GM10248 (cell line): ENCODE measurements at places on chromosomes 5 and 9.

DNA sequence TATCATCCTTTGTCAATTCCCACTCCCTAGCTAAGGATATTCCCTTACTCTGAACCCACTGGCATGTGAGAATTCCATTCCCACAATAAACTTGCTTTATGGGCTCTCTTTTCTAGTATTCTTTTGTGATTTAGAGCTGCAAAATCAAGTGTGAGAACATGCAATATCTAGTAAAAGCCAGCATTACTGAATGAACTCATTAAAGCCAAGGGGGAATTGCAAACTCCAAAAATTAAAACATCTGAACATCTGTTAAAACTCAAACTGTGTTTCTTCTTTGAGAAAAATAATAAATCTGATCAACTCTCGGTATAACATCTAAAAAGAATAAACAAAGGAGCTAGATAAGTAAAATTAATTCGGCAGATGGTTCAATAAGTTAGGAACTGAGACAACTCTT lies 53.1 kb upstream of the MPDZ start:
- no peak for DNase-seq

DNA sequence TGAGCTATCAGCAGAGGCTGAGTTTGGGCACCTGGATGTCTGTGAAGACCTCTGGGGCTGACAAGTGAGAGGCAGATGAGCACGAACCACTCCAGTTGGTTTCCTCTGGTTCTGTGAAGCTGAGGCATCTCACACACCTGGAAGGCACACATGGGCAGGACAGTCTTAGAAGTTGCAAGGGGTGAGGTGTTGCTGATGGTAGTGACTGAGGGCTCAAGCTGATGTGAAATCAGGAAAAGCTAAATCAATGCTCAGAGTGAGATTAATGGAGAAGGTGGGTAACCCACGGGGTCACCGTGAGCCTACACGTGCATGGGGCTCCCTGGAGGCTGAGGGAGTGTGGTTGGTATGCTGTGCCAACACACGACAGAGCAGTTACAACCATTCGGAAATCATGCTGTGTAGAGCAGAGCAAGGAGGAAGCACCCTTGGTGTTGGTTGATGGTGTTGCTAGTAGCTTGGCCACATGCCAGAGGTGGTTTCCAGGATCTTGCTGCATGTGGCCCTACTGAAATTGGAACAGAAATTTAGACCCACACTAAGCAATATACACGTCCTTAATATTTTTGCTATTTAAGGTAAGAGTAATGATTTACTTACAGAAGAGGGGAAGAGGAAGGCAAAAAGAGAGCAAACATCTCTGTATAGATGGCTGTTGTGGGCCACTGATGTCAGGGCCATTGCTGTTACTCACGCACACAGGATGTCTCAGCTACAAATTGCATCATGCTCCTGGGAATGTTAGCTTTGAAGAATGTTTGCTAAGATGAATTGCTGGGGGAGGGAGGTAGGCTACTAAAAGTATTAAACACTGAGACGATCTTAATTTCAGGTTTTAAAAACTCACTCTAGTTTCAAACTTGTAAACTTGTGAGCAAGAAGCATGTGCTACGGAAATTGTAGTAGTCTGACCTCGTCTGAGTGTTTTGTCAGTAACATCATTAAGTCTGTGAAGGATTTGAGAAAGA lies 170.5 kb downstream of the ARHGEF28 start:
- DNase-seq: peak; percentile 26

DNA sequence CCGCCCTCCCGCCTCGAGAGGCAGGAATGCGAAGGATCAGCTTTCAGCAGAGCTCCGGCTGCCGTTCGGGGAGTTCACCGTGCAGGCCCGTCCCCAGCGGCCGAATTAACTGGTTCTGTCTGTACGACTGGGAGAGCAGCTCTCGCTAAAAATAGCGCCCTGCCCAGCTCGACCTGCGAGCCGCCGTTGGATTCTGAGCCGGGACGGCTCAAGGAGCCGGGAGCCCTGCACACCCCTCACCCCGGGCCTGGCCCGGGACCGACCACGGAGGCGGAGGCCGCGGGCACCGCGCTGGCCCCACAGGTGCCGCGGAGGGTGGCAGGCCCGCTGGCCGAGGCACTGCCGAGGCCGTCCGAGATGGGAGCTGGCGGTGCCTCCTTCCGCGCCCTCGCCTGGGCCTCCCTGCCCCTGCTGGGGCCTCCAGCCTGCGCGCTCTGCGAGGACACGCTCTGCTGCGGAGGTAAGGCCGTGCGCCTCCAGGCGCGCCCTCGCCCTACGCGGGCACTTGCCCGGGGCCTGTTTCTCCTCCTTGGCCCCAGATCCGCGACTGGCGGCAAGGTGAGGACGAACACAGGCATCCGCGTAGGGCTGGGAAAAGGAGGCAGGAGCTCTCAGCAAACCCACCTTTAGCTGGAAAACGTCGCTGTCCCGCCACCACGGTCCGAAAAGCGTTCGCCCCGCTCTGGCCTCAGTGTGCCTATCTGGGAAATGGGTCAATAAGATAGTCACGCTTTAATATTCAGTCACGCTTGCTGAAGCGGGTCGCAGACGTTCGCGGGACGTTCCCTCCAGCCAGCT lies 53.1 kb upstream of the DAB2IP start:
- DNase-seq: no peak

- no peak for DNase-seq
Measured at GRCh38 chr5:157137691-157138090, 5.0 kb downstream of the MED7 start.

GRCh38 chr5:122978068-122978467 lies 58.5 kb downstream of the PPIC start:
- DNase-seq: no peak

GRCh38 chr5:126924331-126925033 lies 105.9 kb downstream of the MARCHF3 start:
- no peak for DNase-seq

DNA sequence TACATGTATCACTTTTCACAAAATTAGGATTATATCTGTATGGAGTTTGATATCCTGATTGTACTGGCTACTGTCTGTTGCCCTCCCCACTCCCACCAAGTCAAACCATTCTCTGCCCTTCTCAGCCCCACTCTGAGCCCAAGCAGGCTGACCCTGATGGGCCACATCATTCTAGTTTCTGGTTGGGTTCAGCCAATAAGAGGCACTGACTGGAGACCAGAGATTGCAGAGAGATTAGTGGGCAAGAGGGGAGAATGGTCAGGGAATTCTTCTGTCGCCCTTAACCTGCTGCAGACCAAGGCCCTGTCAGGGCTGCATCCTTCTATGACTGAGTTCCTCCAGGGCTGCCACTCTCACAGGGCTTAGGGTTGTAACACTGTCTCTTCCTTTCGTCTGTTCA lies 2.7 kb downstream of the HSPB3 start:
- DNase-seq: no peak

- DNase-seq: no peak
Measured at GRCh38 chr5:160978944-160979343, 126.9 kb upstream of the ATP10B start.

DNA sequence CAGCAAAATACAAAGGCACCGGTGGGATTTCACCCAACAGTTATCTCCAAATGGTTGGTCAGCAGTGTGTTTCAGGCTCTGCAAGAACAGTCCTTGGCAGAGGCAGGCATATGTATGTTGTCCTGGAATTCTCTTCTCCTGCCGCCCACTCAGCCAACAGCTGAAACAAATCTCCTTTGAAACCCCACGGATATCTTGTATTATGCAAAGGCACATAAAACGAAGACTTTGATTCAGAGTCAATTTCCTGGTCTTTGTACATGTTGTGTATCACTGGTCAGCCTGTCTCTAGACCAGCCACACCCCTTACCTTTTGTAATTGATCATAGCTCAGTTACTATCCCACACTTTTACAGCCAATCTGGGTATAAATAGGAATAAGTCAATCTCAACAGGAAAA lies 29.2 kb downstream of the FREM1 start:
- DNase-seq: no peak

DNA sequence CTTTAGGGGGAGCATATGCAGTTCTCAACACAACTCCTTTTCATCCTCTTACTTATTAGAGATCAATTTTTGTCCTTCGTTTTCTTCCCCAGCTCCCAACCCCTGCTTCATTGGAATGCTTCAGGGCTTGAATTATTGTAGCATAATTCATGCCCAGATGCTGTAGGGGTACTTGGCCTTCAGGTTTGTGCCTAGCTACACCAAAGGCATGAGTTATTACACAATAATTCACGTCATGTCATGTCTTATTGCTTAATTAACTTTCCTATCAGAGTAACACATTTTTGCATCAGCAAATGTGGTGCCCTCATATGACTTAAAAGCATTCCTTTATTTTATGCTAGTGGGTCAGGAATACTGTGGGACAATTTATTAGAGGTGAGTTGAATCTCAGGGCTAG lies 507.2 kb downstream of the NFIB start:
- no peak for DNase-seq

GRCh38 chr5:94285984-94286383 lies 332.4 kb downstream of the KIAA0825 start:
- no peak for DNase-seq

GRCh38 chr5:120405286-120405864 lies 58.7 kb upstream of the PRR16 start:
- no peak for DNase-seq

GRCh38 chr5:35903631-35904203 lies 34.7 kb downstream of the CAPSL start:
- no peak for DNase-seq

DNA sequence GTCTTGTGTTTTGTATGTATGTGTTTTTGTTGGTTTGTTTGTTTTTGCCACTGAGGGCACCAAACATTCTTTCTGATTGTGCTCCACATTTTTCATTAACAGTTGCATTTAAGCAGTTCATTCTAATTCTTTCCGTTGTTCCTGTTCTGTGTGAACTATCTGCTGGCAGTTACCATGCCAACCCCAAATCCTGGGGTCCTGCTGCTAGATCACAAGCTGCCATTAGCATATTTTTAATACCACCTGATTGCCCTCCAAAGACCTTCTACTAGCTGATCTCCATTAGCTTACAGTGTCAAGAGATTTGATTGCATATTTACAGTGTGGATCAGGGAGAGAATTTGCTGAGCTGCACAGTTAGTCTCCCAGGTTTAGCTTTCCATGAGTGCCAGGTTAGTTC lies 40.6 kb upstream of the STARD4 start:
- no peak for DNase-seq

- no peak for DNase-seq
Measured at GRCh38 chr5:64318175-64318574, 152.5 kb downstream of the RNF180 start.

DNA sequence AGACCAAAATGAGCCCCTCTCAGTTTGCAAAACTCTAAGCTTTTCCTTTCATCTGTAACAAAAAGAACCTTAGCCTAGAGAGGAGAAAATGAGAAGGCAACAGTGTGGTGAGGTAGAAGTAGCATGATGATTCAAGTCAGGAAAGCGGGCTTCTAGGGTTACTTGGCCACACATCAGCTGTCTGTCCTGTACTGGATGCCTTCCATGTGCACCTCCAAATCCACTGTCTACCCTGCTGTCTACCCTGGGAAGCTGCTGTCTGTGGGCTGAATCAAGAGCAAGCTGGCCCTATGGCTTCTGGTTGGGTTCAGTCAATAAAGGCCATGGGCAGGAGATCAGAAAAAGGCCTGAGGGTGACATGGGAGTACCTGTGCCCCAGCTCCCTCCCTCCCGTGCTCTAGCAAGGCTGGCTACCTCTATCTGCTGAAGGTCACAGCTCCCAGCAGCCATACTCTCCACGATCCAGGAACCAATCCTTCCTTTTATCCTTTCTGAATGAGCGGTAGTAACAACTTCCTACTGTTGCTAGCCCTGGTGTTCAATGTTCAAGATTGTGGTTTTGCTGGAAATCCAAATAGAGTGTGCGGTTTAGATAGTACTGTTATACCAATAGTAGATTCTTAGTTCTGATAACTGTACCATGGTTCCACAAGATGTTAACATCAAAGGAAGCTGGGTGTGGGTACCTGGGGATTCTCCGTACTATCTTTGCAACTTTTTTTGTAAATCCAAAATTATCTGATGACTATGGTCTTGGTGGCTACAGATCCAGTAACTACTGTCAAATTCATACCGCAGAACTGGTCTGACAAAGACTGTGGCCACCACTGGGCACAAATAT lies 191.0 kb downstream of the ESM1 start:
- DNase-seq: no peak

DNA sequence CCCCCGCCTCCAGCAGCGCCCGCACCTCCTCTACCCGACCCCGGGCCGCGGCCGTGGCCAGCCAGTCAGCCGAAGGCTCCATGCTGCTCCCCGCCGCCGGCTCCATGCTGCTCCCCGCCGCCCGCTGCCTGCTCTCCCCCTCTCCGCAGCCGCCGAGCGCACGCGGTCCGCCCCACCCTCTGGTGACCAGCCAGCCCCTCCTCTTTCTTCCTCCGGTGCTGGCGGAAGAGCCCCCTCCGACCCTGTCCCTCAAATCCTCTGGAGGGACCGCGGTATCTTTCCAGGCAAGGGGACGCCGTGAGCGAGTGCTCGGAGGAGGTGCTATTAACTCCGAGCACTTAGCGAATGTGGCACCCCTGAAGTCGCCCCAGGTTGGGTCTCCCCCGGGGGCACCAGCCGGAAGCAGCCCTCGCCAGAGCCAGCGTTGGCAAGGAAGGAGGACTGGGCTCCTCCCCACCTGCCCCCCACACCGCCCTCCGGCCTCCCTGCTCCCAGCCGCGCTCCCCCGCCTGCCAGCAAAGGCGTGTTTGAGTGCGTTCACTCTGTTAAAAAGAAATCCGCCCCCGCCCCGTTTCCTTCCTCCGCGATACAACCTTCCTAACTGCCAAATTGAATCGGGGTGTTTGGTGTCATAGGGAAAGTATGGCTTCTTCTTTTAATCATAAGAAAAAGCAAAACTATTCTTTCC lies 19.3 kb downstream of the CDKN2A start:
- DNase-seq: peak; percentile 56

DNA sequence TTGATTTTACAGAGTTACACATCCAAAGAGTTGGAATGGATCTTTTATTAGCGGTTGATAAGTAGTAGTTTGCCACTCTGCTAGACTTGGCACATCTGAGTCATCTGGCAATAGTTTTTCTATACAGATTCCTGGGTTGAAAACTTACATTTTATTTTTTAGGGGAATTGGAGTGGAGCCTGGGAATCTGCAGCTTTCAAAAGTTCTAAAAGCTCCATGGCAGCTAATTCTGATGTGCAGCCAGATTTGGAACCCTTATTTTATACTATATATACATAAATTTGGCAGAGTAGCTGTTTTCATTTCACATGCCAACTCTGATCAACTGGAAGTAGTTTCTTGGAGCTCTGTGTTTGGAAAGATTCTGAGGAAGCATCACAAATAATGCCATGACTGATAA lies 715.5 kb downstream of the TLR4 start:
- no peak for DNase-seq

DNA sequence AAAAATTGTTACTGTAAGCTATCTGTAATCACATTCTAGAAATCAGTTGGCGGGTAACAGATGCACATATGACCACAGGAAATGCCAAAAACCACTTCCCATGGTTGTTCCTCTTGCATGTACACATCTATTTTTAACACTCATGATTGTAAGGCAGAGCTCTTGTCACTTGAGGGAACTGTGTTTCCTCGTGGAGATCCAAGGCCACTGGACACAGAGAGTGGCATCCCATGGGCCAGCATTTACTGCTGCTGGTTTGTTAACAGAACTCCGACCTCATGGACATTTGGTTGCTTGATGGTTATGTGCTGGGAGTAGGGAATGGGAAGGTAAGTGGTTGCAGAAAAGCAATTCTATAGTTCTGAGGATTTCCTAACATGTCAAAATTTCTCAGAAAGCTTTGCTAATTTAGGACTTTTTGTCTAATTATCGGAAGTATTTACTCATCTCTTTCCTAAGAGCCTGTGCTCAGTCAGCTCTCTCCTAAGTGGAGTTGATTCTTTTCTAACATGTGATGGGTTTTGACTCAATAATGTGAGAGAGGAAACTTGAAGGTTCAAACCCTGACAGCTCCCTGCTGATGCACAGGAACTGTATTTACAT lies 202.0 kb upstream of the NR3C1 start:
- peak; percentile 24 for DNase-seq

- DNase-seq: peak; percentile 52
Measured at GRCh38 chr5:173625673-173626504, 9.4 kb upstream of the BOD1 start.
